Bone marrow (tissue), 2 donors: ENCODE measurements at places on chromosomes 4 and X.

DNA sequence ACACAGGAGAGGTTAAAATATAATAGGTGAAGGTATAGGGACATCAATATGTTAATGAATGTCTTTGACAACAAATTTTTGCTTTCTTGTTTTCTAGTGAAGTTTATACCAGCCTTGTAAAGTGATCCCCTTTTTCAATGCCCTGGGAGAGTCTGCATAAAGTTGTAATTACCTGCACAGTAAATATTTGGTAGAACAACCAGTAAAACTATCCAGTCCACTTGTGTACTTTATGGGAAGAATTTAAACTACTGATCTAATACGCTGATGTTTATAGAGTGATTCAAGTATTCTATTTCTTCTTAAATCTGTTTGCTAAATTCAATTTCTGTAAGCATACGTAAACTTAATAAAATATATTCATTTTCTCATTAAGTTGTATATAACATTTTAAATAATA, 103.3 kb downstream of the GPM6A start:
- DNase-seq = no peak

DNA sequence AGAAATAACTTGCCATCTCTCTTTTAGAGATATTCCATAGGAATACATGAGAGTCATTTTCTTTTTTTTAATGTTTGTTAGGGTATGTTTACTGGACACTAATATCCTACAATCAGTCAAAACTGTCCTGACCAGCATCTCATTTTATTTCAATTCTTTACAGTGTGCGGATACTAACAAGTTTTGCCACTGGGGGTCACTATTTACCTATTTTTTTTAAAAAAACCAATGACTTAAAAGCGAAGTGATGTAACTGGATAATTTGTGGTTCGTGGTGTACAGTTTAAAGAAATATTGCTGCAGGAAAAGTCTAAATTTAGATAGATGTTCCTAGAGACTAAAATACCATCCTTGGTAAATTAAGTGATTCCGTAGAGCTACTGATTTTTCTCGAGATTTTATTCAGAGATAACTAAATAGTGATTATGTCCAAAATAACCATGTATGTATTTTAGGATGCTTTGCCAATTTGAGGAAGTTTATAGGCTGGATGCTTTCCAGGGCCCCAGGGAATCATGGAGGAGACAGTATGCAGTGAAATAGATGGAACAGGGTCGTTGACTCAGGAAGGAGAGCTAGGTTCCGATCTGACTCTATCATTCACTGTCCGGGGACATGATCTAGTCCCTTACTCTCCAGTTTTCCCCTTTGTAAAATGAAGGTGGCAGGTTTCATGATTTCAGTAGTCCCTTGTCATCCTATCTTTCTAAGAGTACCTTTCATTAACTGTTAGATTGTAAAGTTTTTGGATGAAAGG, 34.0 kb upstream of the GNPDA2 start:
- no peak for DNase-seq

DNA sequence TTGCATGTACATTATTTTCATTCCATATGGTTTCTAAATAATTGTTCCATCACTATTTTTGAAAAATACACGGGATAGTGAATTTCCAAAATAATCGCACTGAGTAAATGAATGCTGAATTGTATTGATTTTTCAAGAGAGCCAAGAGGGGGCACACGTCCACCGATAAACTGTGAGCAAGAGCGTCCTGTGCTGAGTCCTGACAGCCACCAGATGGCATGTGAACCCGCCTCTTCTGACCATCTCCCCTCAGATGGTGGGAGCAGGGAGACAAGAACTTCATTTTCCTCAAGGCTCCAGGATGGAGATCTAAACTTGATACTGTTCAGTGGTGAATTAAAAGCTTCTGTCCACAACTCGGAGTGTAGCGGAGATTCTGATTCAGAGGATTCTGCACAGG, 30.6 kb upstream of the IL9R start:
- peak; percentile 39 for DNase-seq

DNA sequence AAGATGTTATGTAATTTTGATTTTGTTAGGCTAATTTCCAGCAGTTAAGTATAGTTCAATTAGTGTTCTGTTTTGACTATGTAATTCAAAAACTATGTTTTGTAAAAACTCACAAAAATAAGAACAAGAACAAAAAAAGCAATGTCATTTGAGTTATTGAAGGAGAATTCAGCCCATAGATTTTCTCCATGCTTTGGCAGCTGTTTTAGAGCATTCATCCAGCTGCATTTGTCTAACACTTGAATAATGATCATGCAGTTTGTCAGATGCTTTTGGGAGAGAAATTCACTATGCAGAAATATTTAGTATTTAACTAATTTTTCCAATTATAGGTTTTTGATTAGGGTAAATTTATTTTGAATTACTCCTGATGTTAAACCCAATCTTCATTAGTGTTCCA, 14.2 kb downstream of the CPE start:
- DNase-seq = no peak

DNA sequence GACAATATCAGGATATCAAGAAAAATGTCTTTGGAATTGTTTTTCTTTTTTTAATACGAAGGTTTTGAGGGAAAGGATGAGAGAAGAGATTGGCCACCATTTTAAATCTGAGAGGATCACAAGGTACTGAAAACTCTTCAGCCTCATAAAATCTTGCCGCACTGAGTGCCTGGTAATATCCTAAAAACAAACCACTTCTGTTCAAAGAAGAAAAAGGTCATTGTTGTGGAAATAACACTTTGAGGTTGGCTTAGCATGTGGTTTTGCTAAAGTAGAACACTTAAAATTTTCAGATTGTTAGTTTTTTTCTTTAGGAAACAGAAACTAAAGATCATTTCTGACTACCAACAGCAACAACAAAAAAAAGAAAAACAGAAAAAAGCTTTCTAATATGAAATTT, 1.0 kb upstream of the CLDN22 start:
- no peak for DNase-seq

GRCh38 chrX:140431521-140431920, 73.3 kb downstream of the SOX3 start:
- no peak for DNase-seq

- DNase-seq = no peak
These were observed 11.9 kb downstream of the HTT-AS start for GRCh38 chr4:3062471-3062870.

GRCh38 chr4:8323947-8324555, 54.5 kb downstream of the HTRA3 start:
- no peak for DNase-seq

DNA sequence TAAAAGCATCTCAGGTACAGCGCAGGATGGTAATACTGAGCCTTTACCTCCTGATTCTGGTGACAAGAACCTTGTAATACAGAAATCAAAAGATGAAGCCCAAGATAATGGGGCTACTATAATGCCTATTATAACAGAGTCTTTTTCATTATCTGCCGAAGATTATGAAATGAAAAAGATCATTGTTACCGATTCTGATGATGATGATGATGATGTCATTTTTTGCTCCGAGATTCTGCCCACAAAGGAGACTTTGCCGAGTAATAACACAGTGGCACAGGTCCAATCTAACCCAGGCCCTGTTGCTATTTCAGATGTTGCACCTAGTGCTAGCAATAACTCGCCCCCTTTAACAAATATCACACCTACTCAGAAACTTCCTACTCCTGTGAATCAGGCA, 3.2 kb downstream of the ZBTB33 start:
- no peak for DNase-seq

DNA sequence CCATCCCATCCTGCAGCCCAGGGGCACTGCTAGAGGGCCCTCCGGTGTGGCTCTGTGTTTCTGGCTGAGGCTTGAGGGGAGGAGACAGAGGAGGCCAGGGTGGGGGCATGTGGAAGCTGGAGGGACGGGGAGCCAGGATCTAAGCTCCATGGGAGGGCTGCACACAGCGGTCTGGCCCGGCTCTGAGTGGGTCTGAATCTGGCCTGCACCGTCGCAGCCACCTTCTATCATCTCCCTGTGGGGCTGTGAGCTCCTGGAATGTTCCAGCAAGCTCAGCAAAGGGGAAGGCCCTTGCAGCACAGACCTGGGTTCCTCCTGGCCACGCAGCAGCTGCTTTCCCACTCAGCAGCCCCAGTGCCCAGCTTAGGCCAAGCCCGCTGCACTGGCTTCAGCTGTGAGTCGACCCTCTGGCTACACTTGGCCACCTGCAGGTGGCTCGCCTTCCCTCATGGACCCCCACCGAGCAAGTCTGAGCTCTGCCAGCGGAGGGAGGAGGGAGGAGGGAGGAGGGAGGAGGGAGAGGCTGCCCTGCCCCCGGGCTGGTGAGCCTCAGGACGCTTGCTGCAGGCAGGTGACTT, 5.3 kb downstream of the NKX1-1 start:
- DNase-seq = no peak

GRCh38 chrX:1202251-1202650, 10.2 kb downstream of the CRLF2 start:
- DNase-seq = no peak

DNA sequence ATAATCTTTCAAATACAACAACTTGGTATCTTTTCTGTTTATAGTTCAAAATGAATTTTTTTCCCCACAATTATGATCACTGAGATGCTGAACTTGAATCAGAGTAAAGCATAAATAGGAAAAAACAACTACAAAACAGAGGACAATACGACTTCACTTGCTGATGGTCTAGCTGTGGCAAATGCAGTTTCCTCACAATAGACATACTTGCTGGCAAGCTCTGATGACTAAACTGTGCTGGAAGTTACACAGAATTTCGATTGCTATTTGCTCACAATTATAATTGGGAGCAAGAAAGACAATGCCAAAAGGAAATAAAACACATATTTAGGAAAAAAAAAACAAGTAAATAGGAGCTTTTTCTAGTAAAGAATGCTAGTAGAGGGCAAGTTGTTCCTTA, 14.7 kb downstream of the VEGFC start:
- DNase-seq = no peak

- no peak for DNase-seq
These were observed 877.1 kb downstream of the RAPGEF2 start for GRCh38 chr4:159979953-159980352.

DNA sequence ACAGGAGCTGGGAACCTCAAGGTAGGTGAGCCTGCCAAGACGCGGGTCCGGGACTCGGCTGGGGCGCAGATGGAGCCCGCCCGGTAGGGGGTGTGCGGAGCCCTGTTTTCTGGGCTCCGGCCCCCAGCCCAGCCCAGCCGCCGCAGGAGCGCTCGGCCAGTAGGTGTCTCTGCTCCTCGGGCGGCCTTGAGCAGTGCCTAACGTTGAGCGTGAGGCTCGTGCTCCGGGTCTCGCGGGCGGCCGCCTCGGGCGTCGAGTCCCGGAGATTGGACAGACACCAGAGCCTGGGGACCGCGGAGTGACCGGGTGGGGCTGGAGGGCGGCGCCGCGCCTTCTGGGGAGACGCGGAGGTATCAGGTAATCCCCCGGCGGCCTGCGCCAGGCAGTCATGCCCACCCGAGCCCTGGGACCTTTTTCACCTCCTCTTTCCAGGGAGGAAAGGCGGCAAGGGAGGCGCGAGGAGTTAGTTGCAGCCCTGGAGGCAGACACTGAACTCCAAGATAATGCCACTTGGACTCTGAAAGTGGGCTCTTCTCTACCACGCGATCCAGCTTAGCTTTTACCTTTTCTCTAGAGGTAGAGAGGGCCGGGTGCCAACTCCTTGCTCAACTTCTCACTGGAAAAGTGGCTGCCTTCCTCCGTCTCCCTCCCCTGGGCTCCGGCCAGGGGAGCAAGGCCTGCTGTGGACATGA, 14.5 kb upstream of the FGG start:
- peak; percentile 52 for DNase-seq

DNA sequence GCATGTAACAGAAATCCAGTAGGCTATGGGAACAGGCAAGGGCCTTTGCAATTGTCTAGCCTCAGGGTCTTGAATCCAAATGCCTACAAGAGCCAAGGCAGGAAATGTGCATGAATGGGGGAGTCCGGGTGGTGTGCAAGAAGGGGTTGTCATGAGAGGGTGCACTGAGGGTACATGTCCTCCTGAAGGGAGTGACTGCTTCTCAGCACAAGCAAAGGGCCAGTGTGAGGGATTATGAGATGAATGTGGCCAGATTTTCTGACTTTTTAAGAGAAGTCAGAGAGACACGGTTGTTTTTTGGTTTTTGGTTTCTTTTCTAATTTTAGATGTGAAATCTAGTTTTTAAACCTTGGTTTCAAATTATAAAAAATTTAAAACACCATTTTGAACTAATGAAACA, 76.5 kb upstream of the LSM6 start:
- no peak for DNase-seq

- DNase-seq = no peak
These were observed 42.2 kb downstream of the UGT2A3 start for GRCh38 chr4:68909385-68909784.

- DNase-seq = no peak
These were observed 99.6 kb upstream of the SHOX start for GRCh38 chrX:530726-531610.

DNA sequence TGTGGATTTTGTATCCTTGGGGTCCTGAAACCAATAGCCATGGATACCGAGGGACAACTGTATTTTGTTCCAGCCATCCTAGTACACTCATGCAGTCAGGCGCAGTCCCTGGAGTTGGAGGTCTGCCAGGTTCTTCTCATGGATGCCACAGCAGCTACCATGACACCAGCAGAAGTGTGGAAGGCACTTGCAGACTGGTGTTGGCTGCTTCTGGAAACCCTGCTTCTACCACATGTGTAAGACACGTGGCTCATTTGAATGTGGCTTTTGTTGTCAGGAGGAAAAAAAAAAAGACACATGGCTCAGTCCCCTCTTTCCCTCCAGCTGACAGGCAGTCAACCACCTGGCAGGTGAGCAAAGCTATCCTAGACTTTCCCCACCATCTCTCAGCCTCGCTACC, 19.4 kb downstream of the DRD5 start:
- no peak for DNase-seq

GRCh38 chrX:75609406-75609805, 86.6 kb upstream of the ZDHHC15 start:
- DNase-seq = no peak

DNA sequence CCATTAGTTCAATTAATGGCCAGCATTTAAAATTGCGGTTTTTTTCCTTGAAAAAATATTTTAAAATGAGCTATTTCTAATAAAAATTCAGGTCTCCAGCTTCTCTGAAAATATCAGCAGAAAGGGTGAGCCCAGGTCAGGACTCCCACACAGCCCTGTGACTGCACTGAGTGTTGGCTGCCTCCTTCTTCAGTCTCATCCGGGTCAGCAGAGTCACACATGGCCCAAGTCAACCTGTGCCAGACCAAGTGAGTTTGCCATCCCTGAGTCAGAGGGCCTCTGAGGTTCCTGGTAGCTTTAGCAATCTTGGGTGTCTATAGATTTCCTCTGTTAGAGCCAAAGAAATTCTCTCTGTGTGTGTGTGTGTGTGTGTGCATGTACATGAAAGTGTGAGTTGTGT, 22.1 kb upstream of the MSX1 start:
- no peak for DNase-seq

- DNase-seq = no peak
These were observed 109.4 kb upstream of the C1GALT1C1 start for GRCh38 chrX:120739300-120739699.
